NCI-H1930 (cell line): ENCODE measurements at places on chromosomes 2 and 18.

DNA sequence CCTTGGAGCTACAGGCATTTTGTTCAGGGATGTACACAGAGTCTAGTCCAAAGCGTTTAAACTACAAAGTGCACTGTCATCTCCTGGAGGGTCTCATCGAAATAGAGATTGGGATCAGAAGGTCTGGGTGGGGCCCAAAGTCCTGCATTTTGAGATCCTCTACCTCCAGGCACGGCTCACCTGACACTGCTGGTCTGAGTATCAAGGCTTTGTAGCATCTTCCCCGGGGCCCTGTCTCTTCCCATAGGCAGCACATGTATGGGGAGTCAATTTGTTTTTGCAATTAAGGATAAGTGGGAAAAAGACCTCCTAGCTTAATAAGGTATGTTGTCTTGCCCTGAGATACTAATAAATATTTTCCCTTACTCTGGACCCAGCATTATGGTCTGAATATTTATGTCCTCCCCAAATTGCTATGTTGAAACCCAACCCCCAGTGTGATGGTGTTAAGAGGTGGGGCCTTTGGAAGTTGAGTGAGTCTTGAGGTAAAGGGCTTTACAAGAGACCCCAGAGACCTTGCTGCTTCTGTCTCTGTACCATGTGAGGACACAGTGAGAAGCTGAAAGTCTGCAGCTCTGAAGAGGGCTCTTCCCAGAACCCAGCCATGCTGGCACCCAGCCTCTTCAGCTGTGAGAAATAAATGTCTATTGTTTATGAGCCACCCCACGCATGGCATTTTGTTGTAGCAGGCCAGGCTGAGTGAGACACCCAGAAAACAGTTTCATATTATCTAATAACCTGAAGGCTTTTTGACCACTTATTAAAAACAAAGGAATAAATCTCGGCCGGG, 258.7 kb upstream of the HS6ST1 start:
- no peak for DNase-seq

GRCh38 chr2:238509151-238509835, 82.6 kb downstream of the ASB1 start:
- DNase-seq: no peak

GRCh38 chr18:46622999-46623398, 34.0 kb downstream of the LOXHD1 start:
- no peak for DNase-seq

GRCh38 chr18:13577091-13577697, 149.2 kb downstream of the FAM210A start:
- DNase-seq: no peak

DNA sequence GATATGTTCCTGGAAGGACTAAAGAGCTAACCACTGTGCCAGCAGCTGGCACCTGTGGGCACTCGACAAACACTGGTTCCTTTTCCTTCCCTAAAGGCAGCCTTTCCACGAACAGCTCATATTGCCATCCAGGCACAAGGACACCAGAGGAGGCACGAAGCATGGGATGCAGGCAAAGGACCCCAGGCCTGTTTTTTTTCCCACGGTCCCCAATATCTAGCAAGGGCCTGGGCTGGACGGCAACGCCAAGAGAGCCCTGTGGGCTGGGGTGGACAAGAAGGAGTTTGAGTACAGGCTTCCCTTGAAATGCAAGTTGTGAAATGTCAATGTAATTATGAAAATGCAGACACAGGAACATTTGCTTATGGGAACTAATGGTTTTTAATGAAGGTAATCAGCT, 135.9 kb downstream of the CYP26B1 start:
- DNase-seq: no peak

- no peak for DNase-seq
These were observed 1288.6 kb upstream of the CDH2 start for GRCh38 chr18:29465526-29465925.

DNA sequence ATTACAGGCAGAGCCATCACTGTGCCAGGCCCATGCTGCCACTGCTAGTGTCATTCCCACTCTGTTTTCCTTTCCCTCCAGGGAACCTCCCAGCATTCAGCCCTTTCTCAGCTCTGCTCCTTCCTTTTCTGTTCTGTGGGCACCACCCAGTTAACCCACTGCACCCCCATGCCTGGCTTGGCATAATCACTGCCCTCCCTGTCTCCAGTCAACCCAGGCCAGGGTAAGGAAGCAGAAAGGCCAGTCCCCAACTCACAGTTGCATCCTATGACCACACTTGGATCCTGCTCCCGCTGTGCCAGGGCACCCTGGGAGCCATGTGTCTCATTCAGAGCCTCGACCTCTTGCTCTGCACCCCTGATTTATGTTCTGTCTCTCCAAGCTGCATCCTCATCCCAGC, 32.2 kb downstream of the DPYSL5 start:
- DNase-seq: no peak

- no peak for DNase-seq
These were observed 80.8 kb downstream of the GAREM1 start for GRCh38 chr18:32389858-32390257.

DNA sequence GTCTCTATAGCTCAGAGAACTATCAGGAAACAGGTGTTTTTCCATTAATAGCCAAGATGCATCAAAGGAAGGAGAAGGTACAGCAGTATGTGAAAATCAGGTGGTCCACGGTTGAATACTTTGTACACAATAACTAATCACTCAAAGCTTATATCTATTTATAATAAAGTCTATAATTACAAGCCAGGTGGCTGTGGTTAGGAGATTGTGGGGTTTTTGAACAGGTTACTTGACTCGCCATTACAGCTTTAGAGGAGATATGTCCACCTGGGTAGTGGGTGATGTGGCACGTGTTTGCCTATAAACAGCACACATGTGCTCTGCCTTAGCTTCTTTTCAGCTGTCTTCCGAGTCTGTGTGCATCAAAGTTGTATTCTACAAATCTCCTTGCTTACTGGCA, 892.2 kb upstream of the ZEB2 start:
- DNase-seq: no peak
